ENCODE measurements at places on chromosomes 1 and 21.

DNA sequence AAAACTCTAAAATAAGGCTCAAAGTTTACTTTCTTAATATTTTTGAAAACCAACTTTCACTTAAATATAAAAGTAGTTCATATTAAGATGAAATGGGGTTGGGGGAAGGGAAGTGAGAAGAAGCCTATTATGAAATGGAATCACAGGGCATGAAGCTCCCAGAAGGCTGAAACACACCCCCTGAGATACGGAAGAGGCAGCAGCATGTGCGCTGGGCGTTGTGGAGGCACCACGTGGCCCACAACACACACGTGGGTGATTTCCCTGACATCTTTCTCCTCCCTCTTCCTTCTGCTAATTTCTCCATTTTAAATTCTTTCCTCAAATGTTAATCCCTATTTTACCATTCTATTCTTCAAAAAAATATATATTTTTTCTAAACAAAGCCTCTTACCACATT is 35.6 kb upstream of the SEC16B start:
- no peak for DNase-seq

DNA sequence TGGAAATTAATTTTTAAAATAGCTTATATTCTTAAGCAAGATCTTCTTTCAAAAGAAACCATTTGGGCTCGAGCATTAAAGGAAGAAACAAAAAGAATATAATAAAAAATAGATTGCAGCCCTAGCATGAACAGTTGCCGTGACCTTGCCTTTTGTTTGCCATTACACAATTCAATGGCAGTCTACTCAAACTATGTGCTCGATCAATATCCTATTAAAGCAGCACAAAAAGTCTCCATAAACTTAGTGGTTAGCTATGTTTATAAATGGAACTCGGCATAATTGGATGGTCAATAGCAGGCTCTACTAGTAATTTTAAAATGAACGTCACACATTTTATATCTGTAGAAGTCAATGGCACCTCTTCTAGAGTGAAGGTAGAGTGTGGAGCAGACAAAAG is 256.5 kb downstream of the NFIA start:
- DNase-seq = no peak

- DNase-seq = no peak
These were observed 5.1 kb downstream of the HOOK1 start for GRCh38 chr1:59819566-59820438.

DNA sequence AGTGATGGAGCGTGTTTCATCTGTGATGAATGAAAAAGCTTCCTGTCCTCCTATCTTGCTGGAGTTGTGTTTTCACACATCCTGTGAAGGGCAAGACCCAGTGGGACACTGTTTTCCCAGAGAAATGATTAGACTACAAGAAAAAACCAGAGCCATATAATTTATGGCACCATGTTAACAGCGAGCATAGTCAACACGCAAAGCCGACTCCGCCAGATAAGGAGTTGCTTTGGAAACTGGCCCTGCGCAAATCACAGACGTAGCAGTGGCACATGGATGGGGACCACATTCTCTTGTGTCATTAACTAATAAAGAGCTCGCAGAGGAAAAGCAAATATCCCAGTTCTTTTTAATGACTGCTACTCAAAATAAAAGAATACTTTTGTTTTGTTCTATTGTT is 471.2 kb upstream of the RUNX1 start:
- DNase-seq = no peak

GRCh38 chr1:83999316-83999819 is 436 bp upstream of the TTLL7 start:
- DNase-seq = no peak
